CD4-positive, alpha-beta T cell treated with Interferon gamma for 1 hour (primary cell): ENCODE measurements at places on chromosomes 7 and 10.

- DNase-seq = no peak
Observed at GRCh38 chr7:37322831-37323230, 125.8 kb downstream of the ELMO1 start.

DNA sequence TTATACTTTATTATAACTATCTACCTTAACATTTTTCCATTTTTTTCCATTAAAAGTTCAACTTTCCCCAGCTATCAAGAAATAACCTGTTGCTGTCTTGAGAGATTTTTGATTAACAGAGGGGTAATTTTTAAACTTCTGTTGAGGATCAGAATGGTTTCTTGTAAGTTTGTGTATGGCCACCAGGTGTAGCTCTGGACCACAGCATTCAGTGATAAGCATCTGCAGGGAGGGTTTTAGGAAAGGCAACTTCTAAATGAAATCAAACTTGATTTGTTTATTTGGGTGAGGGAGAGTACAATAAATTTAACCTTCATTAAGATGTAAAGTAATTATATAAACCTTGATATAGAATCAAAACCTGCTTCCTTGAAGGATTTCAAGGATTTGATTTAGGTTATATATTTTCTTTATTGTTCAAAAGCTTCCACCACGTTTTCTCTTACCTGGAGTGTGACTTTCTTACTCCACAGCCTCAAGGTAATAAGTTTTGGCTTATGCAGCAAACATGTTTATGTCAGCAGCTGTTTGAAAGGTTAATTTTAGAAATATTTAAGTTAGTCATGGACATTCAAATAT lies 153.3 kb downstream of the STK31 start:
- DNase-seq = no peak

- DNase-seq = no peak
Observed at GRCh38 chr10:111677759-111678158, 505.8 kb downstream of the GPAM start.

GRCh38 chr7:152710153-152710442 lies 34.2 kb upstream of the XRCC2 start:
- no peak for DNase-seq

DNA sequence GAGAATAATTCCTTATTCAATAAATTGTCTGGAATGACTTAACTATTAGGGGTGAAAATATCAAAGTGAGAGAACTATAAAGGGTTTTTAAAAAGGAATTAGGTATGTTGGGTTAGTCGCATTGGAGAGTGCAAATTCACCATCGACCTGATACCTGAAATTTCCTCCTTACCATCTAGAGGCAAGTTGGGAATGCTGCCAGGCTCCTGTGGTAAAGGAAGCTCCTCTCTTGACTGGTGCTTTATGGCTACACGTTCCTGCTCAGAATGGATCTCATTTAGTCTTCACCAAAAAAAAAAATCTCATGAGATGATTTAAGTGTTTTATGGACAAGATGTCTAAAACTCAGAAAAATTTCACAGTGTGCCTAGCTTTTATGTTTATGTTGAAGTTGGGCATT lies 129.8 kb downstream of the EGFR start:
- no peak for DNase-seq

- DNase-seq = no peak
Observed at GRCh38 chr10:128024426-128024825, 101.8 kb downstream of the MKI67 start.

DNA sequence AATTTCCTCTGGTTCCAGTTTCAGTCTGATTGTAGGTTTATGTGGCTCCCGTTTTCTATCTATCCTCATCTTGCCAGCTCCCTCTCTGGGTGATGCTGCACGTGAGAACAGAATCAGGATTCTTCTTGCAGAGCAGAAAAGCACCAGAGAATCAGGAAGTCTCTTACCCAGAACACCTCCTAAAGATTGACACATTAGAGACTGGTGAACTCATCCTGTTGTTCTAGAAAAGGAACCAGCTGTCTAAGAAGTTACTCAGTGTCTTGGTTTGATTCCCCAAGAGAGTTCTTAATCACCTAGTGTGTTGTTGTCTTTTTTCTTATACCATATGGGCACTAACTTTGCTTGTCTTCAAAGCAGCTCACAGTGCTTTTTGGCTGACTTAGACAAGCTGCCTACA lies 152.4 kb downstream of the DGKI start:
- DNase-seq = no peak

- no peak for DNase-seq
Observed at GRCh38 chr7:107900496-107901015, 9.6 kb downstream of the DLD start.

GRCh38 chr10:127908106-127908958 lies 1.4 kb downstream of the PTPRE start:
- DNase-seq = no peak

DNA sequence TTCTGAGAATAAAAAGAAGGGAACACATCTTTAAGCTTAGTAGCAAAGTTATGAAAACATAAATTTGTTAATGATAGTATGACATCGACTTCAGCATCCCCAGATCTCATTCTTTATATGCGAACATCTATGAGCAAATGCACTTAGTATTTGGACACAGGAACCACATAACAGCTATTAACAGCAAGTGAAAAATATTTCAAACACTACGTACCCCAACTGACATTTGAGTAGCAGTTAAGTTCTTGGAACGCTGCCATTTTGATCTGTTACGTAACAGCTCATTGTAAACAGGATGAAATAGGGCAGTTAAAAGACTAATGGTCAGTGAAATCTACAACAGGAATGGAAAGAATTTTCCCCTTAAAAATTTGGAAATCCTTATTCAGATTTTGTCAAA lies 428.9 kb downstream of the TNS3 start:
- no peak for DNase-seq

GRCh38 chr7:152851881-152852417 lies 92.4 kb downstream of the ACTR3B start:
- no peak for DNase-seq

GRCh38 chr10:12445701-12446334 lies 96.5 kb downstream of the CAMK1D start:
- DNase-seq = no peak

GRCh38 chr7:3168869-3169268 lies 125.2 kb upstream of the CARD11 start:
- DNase-seq = no peak

DNA sequence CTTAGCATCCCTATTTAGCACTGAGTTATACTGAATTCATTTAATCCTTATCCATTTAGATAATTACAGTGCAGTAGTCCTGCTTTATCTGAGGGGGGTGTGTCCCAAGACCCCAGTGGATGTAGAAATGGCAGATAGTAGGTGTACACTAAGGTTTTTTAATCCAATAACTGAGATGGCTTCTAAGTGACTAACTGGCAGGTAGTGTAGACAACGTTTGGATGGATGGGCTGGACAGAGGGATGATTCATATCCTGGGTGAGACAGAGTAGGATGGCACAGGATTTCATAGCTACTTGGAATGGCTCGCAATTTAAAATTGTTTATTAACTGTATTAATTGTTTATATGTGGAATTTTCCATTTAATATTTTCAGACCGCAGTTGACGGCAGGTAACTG lies 295.6 kb downstream of the CCDC3 start:
- DNase-seq = no peak

GRCh38 chr10:113960617-113961181 lies 83.0 kb upstream of the ADRB1 start:
- peak; percentile 17 for DNase-seq

DNA sequence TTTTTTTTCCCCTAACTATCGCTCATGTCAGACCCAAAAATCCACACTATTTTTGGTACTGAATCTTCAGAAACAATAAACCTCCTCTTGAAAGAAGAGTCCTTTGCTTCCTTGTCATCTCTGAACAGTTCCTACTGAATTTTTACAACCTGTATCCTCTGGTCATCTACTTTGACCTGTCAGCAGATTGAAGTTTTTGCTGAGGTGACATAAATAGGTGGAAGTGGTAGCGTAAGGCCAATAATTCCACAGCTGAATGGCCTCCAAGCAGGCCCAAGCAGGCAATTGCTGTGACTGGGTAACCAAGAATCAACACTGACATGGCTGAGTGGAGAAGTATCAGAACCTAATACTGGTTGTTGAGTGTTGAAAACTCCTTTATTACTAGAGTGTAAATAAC lies 117.4 kb upstream of the MAGI2 start:
- no peak for DNase-seq

DNA sequence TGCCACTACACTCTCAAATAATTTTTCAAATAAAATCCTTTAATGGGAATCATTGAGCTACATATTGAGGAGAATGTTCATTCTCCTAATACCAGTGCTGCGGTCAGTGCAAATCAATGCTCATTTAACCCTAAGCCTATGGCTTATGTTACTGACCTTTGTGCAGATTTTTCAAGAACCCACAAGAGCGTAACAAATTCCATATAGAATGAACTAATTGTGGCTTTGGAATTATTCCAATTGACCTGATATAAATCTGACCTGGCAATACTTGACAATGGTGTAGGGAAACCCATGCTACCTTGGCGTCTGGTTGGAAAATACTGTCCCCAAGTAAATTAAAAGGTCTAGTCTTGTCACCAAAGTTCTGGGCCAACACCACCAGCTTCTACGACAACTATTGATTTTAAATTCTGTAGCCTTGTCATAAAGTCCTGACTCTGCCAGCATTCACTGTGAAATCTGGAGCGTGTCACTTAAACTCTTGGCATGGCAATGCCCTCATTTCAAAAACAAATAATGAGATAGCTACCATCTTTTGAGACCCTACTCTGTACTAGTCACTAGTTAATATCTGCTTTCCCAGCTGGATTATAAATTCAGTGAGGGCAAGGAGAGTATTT lies 320.9 kb downstream of the AHR start:
- no peak for DNase-seq

DNA sequence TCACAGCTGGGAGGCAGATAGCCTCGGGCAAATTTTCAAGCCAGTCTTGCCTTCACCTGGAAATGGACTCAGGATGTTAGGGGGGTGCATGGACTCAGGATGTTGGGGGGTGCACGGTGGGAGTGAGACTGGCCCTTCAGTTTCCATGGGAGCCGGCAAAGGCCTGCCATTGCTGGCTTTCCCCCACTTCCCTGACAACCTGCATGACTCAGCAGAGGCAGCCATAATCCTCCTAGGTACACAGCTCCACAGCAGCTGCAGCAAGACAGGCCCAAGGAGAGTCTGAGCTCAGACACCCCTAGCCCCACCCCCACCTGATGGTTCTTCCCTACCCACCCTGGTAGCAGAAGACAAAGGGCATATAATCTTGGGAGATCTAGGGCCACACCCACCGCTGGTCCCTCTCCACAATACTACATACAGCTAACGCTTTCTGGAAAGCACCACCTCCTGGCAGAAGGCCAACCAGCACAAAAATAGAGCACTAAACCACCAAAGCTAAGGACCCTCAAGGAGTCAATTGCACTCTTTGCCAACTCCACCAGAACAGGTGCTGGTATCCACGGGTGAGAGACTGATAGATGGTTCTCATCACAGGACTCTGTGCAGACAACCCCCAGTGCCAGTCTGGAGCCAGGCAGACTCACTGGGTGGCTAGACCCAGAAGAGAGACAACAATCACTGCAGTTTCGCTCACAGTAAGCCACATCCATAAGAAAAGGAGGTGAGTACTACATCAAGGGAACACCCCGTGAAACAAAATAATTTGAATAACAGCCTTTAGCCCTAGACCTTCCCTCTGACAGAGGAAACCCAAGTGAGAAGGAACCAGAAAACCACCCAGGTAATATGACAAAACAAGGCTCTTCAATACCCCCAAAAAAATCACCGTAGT lies 18.3 kb downstream of the C7orf25 start:
- DNase-seq = no peak
